ENCODE measurements at places on chromosomes 12 and 14. TPM values are rescaled to one million over a fixed set of nuclear protein-coding genes. Genes with fewer than 3 reads are reported as not detected.

TRPV4 gene
- 0.32 TPM for total RNA-seq

TAS2R8 gene
- not detected for total RNA-seq

SERPINA9 gene
- not detected for total RNA-seq

CHD8 gene
- 27.0 TPM for total RNA-seq

FBLN5 gene
- 85.3 TPM for total RNA-seq

MYF6 gene
- total RNA-seq = not detected

TIMM9 gene
- 24.1 TPM for total RNA-seq

OSGEP gene
- total RNA-seq = 18.8 TPM

KRT6A gene
- total RNA-seq = 0.16 TPM

PIWIL1 gene
- not detected for total RNA-seq

SERPINA10 gene
- total RNA-seq = not detected

SLC2A3 gene
- 11.7 TPM for total RNA-seq

MFAP5 gene
- total RNA-seq = 56.0 TPM

ITPK1 gene
- 123 TPM for total RNA-seq

NEDD1 gene
- 13.7 TPM for total RNA-seq

AVPR1A gene
- total RNA-seq = 2.1 TPM

KRT2 gene
- not detected for total RNA-seq

NRXN3 gene
- 1.4 TPM for total RNA-seq

KCNJ8 gene
- total RNA-seq = 57.0 TPM

EML5 gene
- total RNA-seq = 0.27 TPM

PPP1R1A gene
- total RNA-seq = 239 TPM

SLC17A8 gene
- total RNA-seq = not detected

All from Right ventricle myocardium inferior (tissue), 1 donor.